ENCODE measurements at places on chromosomes 2 and 18. TPM values are rescaled to one million over a fixed set of nuclear protein-coding genes. Genes with fewer than 3 reads are reported as not detected.

The DSG1 gene
- not detected for total RNA-seq

The LNPK gene
- 10.6 TPM for total RNA-seq

The AKAIN1 gene
- total RNA-seq, result not detected

The NOSTRIN gene
- total RNA-seq, result 3.1 TPM

The DDX18 gene
- total RNA-seq, result 66.2 TPM

The HOXD3 gene
- 0.20 TPM for total RNA-seq

The RRM2 gene
- 242 TPM for total RNA-seq

The ZNF521 gene
- not detected for total RNA-seq

The UGT1A4 gene
- total RNA-seq, result 0.12 TPM

The CYTIP gene
- total RNA-seq, result not detected

The SLC23A3 gene
- total RNA-seq, result 1.0 TPM

The DSG4 gene
- not detected for total RNA-seq

The ANKRD62 gene
- total RNA-seq, result not detected

The ATP6V1B1 gene
- 2.7 TPM for total RNA-seq

The CFAP65 gene
- 0.48 TPM for total RNA-seq

The RAD51AP2 gene
- not detected for total RNA-seq

The SNTG2 gene
- total RNA-seq, result not detected

The IL1RN gene
- total RNA-seq, result 0.13 TPM

The TUBA4B gene
- total RNA-seq, result 0.28 TPM

The SKA1 gene
- total RNA-seq, result 11.9 TPM

The POTEI gene
- total RNA-seq, result not detected

The SLC5A7 gene
- total RNA-seq, result not detected

The RGPD5 gene
- total RNA-seq, result 4.2 TPM

The FIGN gene
- total RNA-seq, result 2.0 TPM

The ILKAP gene
- 39.9 TPM for total RNA-seq
